ENCODE measurements at places on chromosomes 2 and 18.

DNA sequence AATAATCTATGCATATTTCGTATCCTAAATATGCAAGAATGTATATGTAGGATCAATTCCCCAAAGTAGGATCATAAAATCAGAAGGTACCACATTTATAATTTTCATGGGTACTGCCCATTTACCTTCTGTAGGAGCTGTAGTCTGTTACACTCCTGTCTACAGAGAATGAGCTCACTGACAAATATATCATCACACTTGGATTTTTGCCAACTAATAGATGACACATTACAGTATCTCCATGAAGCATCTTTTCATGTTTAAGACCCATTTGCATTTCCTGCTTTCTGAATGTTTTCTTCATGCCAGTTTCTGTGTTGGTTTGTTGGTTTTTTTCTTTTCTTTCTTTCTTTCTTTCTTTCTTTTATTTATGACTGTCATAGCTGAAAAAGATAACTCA is 70.9 kb upstream of the EML6 start:
- no peak for DNase-seq

GRCh38 chr2:127670055-127670956 is 5.0 kb downstream of the LIMS2 start:
- DNase-seq, result no peak

DNA sequence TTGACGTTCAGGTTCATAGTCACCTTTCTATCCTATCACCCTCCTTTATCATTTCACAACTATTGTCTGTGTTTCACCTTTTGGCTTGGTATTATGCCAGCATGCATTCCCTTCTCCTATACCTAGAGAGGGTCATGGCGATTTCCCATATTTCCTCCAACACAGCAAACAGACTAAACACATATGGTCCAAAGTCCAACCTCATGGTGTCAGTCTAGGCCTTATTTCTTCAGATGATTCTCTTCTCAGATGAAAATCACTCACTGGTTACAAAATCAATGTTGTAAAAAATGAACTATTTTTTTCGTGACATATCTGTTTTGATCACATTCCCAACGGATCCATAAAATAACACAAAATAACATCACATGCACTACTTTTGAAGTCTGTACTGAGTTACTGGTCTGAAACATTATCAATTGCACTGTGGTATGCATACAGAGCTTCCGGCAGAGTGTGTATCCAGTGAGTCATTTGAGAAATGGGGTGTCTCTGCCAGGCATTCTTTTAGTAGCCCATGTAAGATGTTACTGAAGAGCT is 204.8 kb upstream of the GALNT5 start:
- DNase-seq, result no peak

DNA sequence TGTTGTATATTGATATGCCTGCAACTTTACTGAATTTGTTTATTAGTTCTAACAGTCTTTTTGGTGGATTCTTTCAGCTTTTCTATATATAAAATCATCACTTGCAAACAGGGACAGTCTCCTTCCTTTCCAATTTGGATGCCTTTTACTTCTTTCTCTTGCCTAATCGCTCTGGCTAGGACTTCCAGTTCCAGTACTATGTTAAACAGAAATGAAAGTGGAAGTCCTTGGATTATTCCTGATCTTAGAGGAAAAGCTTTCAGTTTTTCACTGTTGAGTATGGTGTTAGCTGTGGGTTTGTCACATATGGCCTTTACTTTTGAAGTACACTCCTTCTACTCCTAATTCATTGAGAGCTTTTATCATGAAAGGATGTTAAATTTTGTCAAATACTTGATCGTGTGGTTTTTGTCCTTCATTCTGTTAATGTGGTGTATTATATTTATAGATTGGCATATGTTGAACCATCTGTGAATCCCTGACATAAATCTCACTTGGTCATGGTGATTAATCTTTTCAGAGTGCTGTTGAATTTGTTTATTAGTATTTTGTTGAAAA is 52.9 kb downstream of the REL start:
- no peak for DNase-seq

DNA sequence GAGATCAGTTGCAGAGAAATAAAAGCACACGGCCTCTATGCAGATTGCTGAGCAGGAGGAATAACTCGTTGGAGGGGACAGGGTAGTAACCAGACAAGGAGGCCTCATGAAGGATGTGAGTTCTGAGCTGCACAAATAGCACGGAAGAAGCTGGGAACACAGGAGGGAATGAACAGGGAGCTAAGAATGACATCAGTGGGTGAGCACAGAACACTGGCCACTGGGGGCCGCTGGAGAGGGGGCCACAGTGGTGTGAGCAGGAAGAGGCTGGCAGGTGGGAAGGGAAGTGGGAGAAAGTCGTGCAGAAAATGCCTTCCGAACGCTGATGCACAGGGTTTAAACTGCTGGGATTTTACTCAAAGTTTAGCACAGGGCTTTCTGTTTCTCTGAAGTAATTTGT is 61.0 kb downstream of the ZAP70 start:
- DNase-seq, result no peak

DNA sequence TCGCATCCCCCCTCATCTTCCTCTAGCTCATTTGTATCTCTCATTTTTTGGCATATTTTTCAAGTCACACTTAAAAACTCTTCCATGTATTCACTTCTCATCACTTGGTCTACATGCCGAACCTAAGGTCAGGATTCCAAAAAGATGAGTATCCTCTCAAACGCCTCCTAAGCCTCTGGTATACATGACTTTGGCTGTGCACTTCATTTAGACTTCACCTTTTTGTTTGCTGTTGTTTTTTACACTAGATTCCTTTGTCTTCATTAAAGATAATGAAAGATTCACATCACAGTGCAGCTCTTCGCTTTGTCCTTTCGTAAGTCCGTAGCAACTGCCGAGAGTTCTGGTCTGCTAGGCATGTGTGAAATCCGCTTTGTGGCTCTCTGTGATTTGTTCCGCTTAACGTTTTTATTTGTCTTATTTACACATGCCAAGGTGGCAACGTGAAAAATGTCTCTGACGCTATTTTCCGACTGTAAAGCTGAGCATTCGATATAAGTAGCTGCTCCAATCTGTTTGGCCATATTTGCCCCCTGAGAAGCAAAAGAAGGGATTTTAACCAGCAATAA is 17.7 kb downstream of the RND3 start:
- no peak for DNase-seq

DNA sequence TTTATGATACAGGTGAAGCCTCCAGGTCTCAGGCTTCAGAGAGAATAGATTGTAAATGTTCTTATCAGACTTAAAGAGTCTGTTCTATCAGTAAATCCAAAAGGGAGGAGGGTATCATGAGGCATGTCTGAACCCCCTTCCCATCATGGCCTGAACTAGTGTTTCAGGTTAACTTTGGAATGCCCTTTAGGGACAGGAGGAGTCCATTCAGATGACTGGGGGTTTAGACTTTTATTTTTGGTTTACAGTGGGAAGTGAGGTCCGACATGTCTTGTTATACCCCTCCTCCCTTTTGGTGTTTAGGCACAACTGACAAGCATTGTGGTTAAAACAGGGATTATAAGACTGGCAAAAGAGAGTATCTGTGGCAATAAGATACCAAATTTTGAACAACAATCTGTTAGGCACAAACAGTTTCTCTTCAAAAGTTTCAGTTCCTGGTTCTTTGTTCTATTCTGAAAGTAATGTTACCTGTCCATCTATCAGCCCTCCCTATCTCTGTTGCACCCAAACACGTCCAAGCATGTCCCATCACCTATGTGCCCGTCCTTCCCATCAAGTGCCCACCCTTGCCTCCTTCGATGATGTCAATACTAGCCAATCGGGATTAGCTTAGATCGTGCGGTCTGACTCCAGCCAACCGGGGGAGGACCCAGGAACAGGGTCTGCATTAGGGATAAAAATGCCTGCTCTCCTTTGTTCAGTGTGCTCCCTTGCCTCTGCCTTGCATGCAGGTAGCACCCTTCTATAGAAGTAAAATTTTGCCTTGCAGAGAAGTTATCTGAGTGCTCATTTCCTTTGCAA is 16.4 kb downstream of the TCF23 start:
- DNase-seq, result no peak

DNA sequence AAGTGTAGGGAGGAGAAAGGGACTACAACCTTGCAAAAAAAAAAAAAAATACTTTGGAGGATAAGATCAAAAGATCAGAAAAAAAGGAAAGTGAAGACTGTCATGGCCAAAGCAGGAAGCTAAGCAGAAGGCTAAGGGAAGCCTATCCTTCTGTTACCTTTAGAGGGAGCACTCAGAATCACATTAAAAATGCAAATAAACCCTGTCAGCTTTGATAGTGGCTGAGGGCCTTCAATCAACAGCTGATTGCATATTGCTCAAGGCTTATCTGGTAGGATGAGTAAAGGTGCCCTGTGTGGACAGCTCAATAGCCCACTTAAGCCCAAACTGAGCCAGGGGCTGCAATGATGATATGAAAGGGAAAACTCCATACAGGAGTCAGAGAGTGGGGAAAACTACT is 1021.2 kb downstream of the LRP1B start:
- DNase-seq, result no peak
